ENCODE measurements at places on chromosomes 1 and 21.

- no peak for DNase-seq
Observed at GRCh38 chr1:157455318-157455717, 97.0 kb downstream of the FCRL5 start.

GRCh38 chr1:61149010-61149860, 66.9 kb downstream of the NFIA start:
- no peak for DNase-seq

DNA sequence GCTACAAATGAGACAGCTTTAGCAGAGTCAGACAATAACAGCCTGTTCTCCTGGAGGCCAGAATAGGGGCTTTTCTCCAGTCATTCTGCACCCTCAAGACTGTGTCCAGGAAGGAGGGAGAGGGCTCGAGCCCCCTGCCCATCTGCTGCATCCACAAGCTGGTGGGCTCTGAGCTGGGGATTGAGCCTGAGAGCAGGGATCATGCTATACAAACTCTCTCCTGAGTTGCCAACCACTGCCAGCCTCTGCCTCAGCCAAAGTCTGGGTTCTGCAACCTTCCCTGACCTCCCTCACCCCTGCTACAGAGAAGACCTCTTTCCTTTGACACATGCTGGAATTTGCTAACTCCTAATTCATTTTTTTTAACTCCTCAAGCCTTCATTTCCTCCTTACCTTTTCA, 14.8 kb upstream of the PPM1J start:
- DNase-seq: no peak

GRCh38 chr1:220001095-220001501, 45.2 kb downstream of the EPRS1 start:
- DNase-seq: no peak

DNA sequence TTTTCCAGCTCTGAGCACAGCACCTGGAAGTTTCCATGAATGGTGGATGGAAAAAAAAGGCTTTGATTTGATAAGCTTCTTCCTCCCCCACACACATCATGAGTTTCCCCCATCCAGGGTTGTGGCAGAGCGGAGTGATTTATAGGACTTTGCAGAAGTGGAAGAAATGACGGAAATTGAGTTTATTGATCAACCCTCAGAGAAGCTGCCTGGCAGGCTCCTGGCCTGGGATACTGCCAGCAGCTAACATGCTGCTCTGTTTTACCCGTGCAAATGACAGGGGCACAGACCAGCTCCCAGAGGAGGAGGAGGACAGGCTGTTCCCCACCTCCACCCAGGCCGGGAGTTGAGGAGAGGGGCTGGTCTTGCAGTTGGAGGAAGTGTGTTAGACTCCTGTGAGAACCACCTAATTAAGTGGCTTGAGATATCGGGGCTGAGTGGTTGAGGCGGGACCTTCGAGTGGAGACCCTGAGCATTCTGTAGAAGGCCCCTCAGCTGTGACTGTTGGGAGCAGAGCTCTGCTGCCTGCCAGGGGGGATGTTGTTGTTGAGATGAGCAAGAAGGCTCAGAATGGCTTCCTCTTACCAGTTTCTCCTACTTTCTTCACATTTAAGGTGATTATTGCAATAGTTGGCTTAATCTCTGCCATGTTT, 21.8 kb downstream of the ADORA1 start:
- no peak for DNase-seq

DNA sequence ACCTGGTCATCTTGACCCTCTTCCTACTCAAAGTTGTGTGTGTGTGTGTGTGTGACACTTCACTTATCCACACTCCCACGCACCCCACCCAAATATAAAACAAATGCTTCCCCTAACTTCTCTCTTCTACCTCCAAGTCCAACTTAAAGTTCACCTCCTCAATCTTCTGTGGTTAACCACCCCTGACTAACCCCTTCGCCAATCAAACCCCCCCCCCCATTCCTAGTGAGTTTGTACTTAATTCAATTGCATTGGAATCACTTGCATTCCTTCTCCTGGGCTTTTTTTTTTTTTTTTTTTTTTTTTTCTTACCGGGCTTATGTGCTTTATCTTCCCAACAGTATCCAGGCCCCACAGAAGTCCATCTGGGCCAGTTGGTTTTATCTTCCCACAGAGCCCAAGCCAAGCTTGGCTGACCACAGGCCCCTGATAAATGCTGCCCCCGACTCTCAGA, 78.4 kb downstream of the CD58 start:
- DNase-seq: no peak

DNA sequence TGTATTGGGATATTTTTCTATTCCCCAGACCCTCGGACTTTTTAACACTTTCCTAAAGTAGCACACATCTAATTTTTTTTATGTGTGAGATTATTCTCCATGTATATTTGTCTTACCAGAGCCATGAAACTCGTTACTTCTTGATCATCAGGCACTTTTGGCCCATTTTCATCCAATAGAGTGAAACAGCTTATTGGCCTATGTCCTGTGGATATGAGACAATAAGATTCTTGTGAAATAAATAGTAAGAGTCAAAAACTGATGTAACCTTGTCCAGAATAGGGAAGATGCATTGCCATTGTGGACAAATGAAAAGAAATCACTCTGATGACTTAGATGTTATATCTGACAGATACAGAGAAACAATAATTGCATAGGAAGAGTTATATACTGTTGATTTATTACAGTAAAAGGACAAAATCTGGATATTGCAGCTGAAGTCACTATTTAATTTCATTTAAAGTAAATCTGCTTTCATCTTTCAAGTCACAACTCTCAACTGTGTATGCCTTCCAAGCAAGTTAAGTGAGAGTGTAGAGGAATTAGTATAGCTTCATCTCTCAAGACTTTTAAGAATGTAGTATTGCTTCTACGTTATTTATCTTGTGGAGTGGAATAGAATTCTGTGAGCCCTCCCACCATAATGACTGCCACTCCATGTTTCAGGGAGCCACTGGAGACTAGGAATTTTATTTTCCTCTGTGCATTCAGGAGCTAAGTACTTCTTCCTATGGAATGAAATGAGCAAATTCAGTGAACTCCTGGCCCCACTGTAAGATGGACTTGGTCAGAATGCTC, 86.9 kb downstream of the ADAMTS1 start:
- DNase-seq: no peak

GRCh38 chr1:58924016-58924565, 140.2 kb upstream of the JUN start:
- DNase-seq: no peak

GRCh38 chr1:90786709-90787108, 69.6 kb upstream of the BARHL2 start:
- DNase-seq: no peak

GRCh38 chr1:30412241-30413110, 310.9 kb downstream of the MATN1 start:
- DNase-seq: no peak

GRCh38 chr1:18907917-18908845, 5.8 kb upstream of the ALDH4A1 start:
- DNase-seq: no peak

- no peak for DNase-seq
Observed at GRCh38 chr21:32036756-32037155, 163.9 kb downstream of the HUNK start.

GRCh38 chr1:188367661-188368060, 1538.9 kb downstream of the PLA2G4A start:
- DNase-seq: no peak

GRCh38 chr1:29237852-29238619, 1.7 kb downstream of the PTPRU start:
- no peak for DNase-seq

DNA sequence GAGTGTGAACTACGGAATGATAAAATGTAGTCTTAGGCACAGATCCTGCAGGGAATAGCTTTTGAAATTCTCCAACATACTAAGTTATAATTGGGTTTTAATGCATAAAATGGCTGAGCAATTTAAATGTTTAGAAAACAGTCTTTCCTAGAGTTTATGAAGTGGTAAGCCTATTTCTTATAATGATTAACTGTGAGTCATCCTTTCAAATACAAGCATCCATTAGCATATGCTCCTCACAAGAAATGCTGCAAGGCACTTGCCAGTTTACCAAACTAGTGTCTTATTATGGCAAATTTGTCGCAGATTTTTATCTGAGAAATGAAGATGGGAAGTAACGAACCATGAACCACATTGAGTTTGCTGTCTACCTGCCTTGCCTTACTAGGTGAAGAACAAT, 101.3 kb upstream of the ESRRG start:
- DNase-seq: no peak

DNA sequence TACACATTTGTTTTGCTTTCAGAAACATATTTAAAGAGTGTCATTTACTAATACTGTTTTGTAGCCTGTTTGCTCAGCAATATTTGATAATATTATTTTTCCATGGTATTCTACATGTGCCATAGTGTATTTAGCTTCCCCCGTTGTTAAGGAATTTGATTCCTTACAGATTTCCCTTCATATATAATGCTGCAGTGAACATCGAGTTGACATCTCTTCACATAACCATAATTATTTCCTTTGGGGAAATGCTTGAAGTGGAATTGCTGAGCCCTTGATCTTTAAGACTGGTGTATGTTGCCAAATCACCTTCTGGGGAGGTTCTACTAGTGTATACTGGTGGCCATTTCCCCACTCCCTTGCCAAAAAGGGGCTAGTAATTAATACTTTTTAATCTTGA, 42.6 kb downstream of the FAM163A start:
- DNase-seq: no peak

- DNase-seq: no peak
Observed at GRCh38 chr1:50490640-50491039, 67.4 kb upstream of the DMRTA2 start.
